ENCODE measurements at places on chromosomes 6 and 20.

- no peak for DNase-seq
These were observed 14.5 kb downstream of the CD24 start for GRCh38 chr6:106959985-106960384.

DNA sequence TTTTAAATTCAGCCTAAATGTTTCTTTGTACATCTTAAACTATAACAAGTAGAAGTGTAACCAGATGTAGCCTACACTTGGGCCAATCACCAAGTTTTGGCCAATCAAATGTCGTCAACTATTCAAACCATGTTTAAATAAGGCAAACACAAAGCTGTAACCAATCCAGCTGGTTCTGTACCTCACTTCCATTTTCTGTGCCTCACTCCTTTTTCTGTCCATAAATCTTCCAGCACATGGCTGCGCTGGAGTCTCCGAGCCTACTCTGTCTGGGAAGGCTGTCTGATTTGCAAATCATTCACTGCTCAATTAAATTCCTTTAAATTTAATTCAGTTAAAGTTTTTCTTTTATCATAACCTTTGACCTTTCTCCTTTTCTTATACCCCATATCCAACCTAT is 7.7 kb upstream of the AHI1 start:
- DNase-seq = no peak

- DNase-seq = no peak
These were observed 48.3 kb downstream of the RREB1 start for GRCh38 chr6:7155871-7156579.

DNA sequence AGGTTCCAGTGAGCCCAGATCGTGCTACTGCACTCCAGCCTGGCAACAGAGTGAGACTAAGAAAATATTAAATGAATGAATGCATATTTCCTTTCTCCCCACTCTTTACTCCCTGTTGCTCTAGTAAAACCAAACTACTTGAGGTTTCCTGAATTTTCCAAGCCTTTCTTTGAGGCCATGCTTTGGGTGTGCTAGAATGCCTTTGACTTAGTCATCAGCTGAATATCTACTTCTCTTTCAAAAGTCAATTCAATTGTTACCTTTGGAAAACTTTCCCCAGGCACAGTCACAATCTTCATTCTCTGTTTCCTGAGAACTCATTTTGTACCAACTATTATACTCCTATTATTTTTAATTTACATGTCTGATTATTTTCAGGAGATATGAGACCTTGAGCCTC is 27.5 kb upstream of the CEP85L start:
- no peak for DNase-seq

GRCh38 chr6:79391480-79391879 is 145.8 kb downstream of the LCA5 start:
- DNase-seq = no peak

GRCh38 chr6:2429460-2429859 is 184.1 kb upstream of the GMDS start:
- DNase-seq = no peak

- peak; percentile 11 for DNase-seq
These were observed 1.1 kb upstream of the TMEM74B start for GRCh38 chr20:1185790-1186334.

- DNase-seq = no peak
These were observed 93.3 kb downstream of the CDH22 start for GRCh38 chr20:46214824-46215488.

DNA sequence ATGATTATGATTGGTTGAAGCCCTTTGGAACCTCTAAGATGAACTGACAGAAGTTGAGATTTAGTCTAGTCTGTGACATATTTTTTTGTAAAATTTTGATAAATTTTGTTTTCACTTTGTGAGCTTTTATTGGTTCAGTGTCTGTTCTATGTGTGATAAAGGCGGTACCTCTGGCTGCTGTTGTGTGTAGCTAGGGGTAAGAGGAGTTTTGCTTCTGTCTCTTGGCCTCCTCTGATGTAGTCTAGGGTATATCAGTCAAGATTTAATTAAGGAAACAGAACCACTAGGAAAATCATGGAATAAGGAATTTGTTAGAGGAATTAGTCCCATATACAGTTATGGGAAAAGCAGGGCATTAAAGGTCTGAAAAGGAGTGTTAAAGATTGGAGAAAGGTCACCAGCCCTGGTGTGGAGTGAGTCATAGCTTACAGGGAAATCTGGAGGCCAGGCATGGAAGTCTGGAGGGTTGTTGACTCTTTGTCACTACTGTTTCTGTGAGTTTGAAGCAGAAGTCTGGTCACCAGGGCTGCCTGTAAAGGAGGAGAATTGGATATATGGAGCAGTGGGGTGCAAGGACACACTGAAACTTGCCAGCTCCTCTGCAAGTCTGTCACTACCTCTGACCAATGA is 28.5 kb downstream of the CDC5L start:
- no peak for DNase-seq

DNA sequence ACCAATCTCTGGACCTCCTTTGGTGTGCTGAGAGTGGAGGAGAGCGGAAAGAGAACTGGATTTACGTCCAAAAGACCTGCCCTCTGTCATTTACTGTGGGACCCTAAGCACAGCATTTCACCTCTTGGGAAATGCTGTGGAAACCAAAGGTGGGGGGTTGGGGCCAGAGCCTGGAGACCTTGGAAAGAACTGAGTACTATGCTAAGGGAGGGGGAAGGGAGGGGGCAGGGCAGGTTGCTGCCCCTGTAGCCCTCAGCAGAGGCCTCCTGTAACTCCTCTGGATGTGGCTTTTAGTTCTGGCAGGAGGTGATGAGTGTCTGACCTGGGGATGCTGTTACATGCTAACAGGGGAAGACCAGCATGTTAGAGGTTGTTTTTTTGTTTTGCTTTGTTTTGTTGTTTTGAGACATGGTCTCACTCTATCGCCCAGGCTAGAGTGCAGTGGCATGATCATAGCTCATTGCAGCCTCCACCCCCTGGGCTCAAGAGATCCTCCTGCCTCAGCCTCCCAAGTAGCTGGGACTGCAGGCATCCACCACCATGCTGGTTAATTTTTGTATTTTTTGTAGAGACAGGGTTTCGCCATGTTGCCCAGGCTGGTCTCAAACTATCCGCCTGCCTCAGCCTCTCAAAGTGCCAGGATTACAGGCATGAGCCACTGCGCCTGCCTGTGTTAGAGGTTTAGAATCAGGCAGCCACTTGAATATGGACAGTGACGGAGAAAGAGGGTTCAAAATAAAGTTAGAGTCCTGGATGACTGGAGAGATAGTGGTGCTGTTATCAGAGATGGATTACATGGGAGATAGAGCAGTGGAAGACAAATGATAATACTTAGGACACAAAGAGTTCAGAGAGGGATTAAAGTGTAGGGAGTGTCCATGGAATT is 18.4 kb upstream of the PARD6B start:
- no peak for DNase-seq

GRCh38 chr6:147283460-147283859 is 79.2 kb downstream of the STXBP5 start:
- DNase-seq = no peak

GRCh38 chr20:13288357-13288756 is 67.3 kb downstream of the ISM1 start:
- DNase-seq = no peak

- DNase-seq = no peak
These were observed 253.9 kb upstream of the MAN1A1 start for GRCh38 chr6:119603501-119603900.

DNA sequence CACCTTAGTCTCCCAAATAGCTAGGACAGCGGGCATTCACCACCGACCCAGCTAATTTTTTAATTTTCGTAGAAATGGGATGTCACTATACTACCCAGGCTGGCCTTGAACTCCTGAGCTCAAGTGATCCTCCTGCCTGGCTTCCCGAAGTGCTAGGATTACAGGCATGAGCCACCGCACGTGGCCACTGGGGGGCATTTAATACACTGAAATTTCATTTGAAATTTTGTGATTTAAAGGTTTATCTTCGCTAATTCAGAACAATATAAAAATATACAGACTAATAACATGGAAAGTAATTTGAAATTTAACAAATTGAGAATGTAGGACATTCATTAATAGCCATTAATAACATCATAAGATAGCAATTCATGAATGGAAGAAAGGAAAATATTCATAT is 20.5 kb upstream of the TBC1D32 start:
- DNase-seq = no peak

GRCh38 chr20:18672834-18673233 is 85.0 kb downstream of the DTD1 start:
- no peak for DNase-seq

DNA sequence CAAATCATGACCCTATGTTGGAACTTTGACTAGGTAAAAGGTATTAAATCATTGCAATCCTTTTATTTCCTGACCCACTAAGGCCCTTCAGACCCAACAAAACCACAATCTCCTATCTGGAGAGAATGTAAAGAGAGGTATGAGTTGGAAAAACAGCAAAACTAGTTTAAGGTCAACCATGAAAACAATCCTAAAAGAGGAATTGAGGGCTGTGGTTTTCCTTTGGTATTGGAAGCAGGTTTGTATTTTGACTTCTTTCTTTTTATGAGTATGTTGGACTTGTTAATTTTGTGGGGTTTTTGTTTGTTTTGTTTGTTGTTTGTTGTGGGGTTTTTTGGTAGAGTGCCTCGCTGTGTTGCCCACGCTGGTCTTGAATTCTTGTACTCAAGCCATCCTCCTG is 4.7 kb upstream of the SEC63 start:
- no peak for DNase-seq

- no peak for DNase-seq
These were observed 13.5 kb upstream of the SNRPC start for GRCh38 chr6:34743625-34744293.

DNA sequence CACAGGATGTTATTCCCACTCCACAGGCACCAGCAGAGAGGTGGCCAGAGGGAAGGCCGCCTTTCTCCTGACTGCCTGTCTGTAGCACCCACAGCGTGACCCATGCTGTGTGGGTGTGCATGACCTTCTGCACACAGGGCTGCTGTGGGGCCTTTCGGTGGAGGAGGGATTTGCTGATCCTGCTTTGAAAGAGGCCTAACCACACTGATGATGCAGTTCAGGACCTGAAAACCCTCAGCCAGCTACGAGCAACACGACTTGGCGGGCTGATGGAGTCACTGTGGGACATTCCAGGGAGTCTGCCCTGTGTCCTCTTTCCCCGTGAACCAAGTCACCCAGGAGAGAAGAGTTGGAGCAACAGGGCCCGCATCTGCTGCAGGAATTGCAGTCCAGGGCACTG is 49.1 kb downstream of the SYTL3 start:
- no peak for DNase-seq

GRCh38 chr6:128337619-128338018 is 182.8 kb downstream of the PTPRK start:
- no peak for DNase-seq

DNA sequence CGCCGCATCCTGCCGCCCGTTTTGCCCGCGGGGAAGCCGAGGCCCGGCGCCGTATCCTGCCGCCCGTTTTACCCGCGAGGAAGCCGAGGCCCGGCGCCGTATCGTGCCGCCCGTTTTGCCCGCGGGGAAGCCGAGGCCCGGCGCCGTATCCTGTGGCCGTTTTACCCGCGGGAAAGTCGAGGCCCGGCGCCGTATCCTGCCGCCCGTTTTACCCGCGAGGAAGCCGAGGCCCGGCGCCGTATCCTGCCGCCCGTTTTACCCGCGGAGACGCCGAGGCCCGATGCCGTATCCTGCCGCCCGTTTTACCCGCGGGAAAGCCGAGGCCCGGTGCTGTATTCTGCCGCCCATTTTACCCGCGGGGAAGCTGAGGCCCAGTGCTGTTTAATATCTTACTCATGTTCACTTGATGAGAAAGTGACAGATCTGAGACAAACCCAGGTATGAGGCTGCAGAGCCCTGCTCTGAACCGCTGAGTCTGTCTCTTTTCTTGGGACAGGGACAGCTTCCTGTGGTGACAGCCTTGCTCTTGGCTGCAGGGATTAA is 129.4 kb downstream of the CDH26 start:
- DNase-seq = no peak

DNA sequence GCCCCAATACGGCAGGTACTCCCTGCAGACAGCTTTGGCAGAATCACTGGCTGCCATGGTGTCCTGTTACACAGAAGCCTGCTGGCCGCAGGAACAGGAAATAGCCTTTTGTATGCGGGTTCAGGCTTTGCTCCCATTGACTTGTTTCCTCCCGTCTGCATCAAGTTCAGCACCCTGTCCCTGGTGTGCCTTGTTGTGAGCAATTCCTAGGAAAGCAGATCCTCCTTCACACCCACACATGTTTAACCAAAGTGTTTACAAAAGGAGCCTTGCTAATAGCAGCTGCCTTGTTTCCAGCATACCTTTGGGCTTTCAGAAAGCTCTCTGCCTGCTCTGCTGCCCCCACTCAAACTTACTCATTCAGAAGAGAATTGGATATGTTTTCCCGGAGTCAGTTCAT is 127.2 kb upstream of the SUPT3H start:
- DNase-seq = no peak

GRCh38 chr6:139485742-139486475 is 111.5 kb upstream of the CITED2 start:
- DNase-seq = no peak

GRCh38 chr6:109458774-109459531 is 3.4 kb upstream of the MICAL1 start:
- peak; percentile 72 for DNase-seq

GRCh38 chr6:92114797-92115196 is 1304.6 kb downstream of the EPHA7 start:
- no peak for DNase-seq

DNA sequence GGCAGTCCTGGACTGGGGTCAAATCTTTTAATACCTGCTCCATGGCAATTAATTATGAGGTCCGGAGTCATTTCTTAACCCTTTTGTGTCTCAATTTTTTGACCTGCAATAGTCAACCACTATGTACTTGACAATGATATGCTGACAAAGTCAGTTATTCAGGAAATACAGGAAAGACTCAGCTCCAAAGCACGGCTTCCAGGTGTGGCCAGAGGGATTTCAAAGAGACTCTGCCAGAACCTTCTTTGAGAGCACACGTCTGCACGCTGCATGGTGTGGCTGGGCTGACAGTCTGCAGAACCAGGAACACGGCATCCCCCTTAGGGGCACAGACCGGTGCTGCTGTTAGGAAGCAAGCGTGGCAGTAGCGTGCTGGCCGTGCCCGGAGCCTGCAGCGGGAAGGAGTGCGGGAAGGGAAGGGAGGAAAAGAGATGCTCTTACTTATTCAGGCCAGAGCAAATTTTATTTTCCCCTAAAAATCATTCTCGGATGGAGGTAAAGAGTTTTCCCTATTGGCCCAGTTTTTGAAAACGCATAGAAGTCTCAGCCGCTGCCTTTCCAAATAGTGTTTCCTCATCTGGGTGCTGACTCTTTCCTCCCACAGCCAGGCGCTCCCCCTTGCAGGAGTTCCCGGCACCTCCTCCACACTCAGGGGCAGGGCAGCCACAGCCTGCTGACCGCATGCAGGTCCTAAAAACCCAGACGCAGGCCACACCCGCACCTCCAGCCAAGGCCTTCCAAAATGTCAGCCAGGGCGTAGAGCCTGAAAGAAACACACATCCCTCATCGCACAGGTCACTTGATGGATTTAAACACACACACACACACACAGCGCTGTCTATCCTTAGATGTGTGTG is 187.4 kb upstream of the SNX9 start:
- no peak for DNase-seq

- DNase-seq = no peak
These were observed 207.7 kb upstream of the SNX9 start for GRCh38 chr6:157615420-157615769.

DNA sequence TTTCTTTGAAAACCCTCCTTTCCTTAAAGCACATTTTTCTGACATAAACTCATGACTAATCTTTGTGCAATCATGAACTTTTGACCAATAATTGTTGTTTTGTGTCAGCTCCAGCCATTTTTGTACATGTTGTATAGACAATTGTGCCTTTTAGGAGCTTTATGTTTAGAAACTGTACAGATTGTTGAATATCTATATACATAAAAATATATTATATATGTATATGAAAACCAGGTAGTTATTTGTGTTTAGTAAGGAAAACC is 125.7 kb upstream of the EDN1 start:
- no peak for DNase-seq

- no peak for DNase-seq
These were observed 125.7 kb downstream of the CRYBG1 start for GRCh38 chr6:106486236-106486635.
